Central memory CD4-positive, alpha-beta T cell (primary cell): ENCODE measurements at places on chromosomes 6 and 20.

DNA sequence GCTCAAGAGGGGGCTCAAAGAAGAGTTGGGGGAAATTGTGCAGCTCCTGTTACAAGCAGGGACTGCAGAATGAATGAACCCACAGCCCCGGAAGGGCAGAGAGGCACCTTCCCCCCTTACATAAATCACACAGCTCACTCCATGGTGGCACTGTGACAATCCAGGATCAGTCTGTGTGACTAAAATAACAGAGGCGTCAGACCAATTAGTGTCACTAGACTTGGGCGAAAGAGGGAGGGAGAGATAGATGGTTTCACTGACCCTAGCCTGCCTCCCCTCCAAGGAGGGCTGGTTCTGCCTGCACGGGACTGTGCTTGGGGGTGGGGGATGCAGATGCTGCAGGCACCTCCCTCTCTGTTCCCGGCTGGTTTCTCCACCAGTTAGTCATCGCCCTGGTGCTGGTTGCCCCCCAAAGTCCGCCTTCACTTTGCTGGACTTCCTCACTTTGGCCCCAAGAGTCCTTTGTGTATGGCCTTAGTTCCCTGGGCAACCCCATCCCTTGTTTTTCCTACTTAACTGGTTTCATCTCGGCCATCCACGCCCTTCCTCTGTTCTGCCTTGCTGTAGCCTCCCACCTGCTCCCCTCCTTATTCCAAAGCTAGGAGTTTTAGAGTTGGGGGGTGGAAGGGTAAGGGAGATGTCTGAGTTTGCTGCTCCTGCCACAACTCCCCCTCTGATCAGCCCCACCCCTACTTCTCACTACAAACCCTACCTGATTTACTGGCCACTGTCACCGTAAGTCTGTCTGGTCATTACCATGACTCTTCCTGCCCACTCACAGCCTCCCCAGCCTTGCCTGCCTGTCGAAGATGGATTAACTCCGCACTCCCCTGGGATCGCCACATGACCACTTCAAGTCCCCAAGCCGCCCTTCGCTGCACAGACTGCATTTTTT is 17.7 kb downstream of the CCDC167 start:
- no peak for DNase-seq

GRCh38 chr6:82240186-82240585 is 7.4 kb downstream of the IBTK start:
- no peak for DNase-seq

GRCh38 chr6:41805830-41806774 is 18.6 kb downstream of the TOMM6 start:
- no peak for DNase-seq

DNA sequence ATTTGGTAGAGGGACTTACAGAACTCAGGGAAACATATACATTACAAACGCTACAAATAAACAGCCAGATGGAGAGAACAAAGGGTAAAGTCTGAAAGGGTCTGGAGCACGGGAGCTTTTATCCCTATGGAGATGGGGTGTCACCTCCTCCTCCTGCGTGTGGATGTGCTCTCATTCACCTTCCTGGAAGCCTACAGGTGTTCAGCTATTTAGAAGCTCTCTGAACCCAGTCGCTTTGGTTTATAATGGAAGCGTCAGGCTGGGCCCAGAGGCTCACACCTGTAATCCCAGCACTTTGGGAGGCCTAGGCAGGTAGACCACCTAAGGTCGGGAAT is 17.7 kb upstream of the ITCH start:
- DNase-seq = no peak

DNA sequence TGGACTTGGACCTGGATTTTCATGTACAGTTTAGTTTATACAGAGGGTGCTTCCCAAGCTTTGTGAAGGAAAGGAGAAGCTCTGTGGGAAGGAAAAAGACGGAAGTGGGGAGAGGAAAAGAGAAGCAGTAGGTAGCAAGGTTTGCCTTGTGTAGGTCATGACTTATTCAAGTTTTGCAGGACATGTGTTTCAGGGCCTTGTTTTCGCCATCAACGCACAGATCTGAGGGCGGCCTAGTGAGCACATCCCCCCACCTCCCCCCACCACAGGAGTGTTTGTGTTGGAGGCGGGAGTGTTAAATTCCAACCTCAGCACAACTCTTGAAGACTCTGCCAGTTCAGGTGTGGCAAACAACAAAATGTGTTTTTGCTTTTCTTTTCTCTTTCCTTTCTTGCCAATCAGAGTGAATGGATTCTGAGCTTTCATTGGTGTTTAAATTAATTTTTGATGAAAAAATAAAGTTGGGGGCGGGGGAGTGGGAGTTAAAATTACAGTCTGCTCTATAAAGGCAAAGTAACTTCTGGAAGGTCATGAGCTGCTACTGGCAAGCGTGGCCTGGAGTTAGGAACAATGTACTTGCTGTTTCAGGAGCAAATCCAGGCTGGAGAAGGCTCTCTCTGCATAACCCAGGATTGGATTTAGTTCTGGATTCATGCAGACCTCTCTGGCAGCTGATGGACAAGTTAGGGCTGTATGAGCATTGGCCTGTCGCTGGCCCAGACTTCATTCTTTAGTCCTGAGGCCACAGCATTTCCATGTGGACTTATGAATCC is 338.5 kb downstream of the CD83 start:
- no peak for DNase-seq

GRCh38 chr6:7675353-7675945 is 50.5 kb upstream of the BMP6 start:
- no peak for DNase-seq

GRCh38 chr20:63945921-63946920 is 10.0 kb downstream of the UCKL1 start:
- DNase-seq = no peak

DNA sequence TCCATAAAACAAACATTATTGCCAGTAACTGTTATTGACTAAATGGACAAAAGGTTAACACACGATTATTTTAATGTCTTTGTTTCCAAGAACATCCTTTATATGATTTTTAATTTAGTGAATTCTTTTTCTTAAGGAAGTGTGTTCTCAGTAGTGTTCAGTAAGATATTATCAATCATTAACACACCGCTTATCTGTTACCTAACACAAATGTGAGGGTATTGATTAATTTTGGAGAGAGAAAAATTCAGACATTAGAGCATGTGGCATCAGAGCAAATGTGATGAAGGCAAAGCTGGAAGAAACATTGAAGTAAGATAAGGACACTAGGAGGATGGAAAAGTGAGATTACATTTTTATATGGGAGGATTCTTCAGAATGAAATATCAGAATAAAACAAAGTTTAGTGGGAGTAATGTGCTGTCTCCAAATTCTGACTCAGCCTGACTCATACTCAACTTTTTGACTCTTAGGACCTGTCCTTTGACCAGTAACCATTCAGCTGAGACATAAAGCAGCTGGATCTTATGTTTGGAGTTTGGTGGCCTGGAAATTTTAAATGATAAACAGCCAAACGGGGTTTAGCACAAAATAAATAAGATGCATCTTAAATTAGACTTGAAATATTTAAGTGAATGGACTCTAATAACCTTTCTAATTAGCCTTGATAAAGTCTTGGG is 348.6 kb downstream of the CD109 start:
- DNase-seq = no peak

DNA sequence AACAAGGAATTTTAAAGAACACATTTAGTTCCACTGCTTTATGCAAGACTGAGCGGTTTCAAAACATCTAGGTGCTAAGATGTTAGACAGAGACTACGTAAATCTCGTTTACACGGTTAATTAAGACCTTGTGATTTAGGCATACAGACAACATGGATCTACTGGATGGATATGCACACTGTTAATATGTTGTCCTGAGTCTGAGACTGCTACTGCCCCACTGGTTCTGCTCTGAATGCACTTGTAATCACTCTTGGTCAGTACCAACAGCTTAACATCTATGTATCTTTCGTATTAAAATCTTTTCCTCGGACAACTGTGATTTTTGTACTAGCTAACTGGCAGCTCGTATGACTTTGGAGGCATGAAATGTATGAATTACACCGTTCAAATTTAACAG is 3.1 kb downstream of the MAN1A1 start:
- no peak for DNase-seq

GRCh38 chr6:135087803-135088202 is 33.2 kb upstream of the HBS1L start:
- peak; percentile 79 for DNase-seq

GRCh38 chr20:301886-302848 is 4.8 kb downstream of the ZCCHC3 start:
- DNase-seq = no peak

DNA sequence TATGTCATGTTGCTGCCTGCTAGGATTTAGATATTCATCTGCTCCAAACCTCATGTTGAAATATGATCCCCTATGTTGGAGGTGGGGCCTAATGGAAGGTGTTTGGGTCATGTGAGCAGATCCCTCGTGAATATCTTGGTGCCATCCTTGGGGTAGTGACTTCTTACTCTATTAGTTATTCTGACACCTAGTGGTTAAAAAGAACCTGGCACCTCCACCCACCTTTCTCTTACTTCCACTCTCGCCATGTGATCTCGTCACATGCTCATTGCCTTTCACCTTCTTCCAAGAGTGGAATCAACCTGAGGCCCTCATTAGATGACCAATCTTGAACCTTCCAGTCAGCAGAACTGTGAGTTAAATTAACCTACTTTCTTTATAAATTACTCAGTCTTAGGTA is 549.4 kb upstream of the SYNCRIP start:
- DNase-seq = no peak

GRCh38 chr6:36829919-36830544 is 9.2 kb downstream of the CPNE5 start:
- DNase-seq = no peak

GRCh38 chr6:32920715-32921114 is 20.1 kb downstream of the HLA-DMB start:
- DNase-seq = no peak

DNA sequence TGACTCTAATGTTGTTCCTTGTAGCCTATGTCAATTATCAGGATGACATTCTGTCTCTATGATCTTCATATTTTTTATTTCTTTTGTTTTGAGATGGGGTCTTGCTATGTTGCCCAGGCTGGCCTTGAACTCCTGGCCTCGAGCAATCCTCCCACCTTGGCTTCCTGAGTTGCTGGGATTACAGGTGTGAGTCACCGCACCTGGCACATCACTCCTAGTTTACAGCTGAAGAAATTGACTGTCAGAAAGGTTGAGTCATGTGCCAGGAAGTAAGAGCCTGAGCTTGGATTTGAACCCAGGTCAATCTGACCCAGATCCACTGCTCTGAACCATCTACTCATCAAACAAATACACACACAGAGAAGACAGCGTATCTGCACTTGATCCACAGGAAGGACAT is 14.4 kb downstream of the PPP1R3G start:
- no peak for DNase-seq

DNA sequence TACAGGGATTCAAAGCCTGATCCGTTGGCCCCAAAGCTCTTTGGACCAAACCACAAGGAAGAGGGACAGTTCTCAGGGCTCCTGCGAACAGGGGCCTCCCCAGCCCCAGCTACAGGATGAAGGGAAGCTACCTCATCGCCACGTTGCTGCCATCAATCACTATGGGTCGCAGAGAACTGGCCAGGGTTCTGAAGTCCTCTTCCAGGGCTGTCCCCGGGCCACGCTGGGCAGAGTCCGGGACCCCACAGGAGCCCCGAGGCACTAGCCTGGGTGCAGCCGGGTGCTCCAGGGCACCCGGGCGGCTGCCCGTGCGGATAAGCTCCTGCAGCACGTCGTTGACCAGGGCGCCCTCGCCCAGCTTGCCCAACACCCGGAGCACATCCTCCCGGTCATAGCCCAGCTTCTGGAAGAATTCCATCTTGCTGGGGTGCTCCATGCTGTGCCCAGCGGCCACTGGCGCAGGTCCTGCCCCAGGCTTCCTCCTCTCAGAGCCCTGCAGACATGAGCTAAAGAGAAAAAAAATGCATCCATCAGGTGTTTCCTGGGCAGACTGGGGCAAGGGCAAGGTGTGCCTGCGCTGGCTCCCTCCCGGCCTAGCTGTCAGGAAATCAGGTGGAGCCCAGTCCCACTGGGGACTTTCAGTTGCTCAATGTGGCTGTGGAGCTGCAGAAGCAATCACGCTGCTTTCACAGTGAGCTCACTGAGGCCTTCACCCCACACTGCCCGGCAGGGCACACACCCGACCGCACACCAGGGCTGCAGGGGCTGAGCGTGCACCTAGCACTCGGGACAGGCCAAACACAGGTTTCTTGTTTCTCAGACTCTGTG is 10.5 kb downstream of the ZC3H12D start:
- no peak for DNase-seq

- no peak for DNase-seq
Observed at GRCh38 chr6:27091661-27092315, 155.7 kb upstream of the PRSS16 start.

- DNase-seq = no peak
Observed at GRCh38 chr20:584161-584970, 25.7 kb downstream of the TCF15 start.

GRCh38 chr6:26360451-26361416 is 4.3 kb upstream of the BTN3A2 start:
- DNase-seq = peak; percentile 19

- DNase-seq = no peak
Observed at GRCh38 chr6:75605635-75606034, 4.0 kb downstream of the SENP6 start.

DNA sequence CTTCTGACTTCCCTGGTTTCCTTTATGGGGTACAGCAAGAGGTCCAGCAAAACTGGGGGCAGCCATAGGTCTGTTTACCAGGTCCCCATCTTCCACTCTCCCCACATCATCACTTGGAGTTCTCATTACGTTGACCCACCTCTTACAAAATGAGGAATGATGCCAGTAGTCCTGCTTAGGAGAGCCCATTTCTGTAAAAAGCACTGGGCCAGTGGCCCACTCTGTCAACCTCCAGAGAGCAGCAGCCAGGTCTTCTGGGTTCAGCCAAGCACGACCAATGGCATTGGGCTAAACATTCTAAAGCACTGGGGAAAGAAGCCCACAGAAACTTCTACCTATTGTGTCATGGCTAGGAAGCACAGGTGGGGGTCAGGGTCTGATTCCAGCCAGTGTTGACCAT is 13.9 kb downstream of the ZC3H12D start:
- DNase-seq = no peak

DNA sequence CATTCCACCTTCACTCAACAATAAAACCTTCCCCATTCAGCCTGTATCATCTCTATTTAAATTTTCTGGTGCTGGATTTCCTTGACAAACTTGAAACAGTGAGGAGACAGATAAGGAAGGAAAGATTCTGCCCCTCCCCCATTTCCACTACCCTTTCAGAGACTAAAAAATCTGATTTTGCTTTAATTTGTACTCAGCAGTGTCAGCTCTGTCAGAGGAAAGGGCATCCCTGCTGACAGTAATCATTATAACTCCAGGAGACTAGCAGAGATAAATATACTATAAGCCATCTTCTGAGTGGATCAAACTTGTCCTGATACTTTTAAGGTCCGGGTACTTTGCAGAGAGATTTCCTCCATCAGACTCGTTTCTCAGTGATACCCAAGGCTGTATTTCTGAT is 155.6 kb downstream of the SAMD5 start:
- DNase-seq = no peak

DNA sequence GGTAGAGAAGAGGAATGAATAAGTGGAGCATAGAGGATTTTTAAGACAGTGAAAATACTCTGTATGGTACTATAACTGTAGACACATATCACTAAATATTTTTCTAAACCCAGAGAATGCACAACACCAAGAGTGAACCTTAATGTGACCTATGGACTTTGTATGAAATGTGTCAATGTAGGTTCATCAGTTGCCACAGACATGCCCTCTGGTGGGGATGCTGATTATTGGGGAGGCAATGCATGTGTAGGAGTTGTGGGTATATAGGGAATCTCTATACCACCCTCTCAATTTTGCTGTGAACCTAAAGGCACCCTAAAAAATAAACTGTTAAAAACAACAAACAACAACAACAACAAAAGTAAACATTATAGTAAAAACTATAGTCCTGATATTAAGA is 293.7 kb downstream of the RNF144B start:
- no peak for DNase-seq

- DNase-seq = no peak
Observed at GRCh38 chr6:3561725-3562124, 104.9 kb upstream of the SLC22A23 start.

- no peak for DNase-seq
Observed at GRCh38 chr6:17932330-17932852, 55.0 kb downstream of the KIF13A start.
